ENCODE measurements at places on chromosomes 2 and 18.

- no peak for DNase-seq
Measured at GRCh38 chr18:63260380-63260754, 59.2 kb downstream of the BCL2 start.

- DNase-seq = no peak
Measured at GRCh38 chr18:77022556-77022955, 110.0 kb downstream of the MBP start.

GRCh38 chr2:161355983-161356382, 47.8 kb downstream of the PSMD14 start:
- DNase-seq = no peak

DNA sequence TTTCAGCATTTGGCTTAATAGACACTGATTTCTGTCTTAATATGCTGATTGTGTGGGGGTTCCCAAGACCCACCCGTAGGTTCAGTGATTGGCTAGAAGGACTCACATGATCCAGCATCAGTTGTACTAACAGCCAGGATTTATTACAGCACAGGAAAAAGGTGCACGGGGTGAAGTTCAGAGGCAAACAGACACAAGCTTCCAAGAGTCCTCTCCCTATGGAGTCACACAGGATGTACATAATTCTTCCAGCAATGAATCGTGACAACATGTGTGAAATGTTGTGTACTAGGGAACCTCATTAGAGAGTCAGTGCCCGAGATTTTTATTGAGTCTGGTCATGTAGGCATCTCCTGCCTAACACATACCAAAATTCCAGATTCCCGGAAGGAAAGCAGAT, 52.8 kb downstream of the GALNT1 start:
- DNase-seq = no peak

Measured in inflammatory macrophage (primary cell).